ENCODE measurements at places on chromosomes 12 and 14.
A peak's percentile ranks its signal among the peaks of the same experiment; 100 is the strongest.

DNA sequence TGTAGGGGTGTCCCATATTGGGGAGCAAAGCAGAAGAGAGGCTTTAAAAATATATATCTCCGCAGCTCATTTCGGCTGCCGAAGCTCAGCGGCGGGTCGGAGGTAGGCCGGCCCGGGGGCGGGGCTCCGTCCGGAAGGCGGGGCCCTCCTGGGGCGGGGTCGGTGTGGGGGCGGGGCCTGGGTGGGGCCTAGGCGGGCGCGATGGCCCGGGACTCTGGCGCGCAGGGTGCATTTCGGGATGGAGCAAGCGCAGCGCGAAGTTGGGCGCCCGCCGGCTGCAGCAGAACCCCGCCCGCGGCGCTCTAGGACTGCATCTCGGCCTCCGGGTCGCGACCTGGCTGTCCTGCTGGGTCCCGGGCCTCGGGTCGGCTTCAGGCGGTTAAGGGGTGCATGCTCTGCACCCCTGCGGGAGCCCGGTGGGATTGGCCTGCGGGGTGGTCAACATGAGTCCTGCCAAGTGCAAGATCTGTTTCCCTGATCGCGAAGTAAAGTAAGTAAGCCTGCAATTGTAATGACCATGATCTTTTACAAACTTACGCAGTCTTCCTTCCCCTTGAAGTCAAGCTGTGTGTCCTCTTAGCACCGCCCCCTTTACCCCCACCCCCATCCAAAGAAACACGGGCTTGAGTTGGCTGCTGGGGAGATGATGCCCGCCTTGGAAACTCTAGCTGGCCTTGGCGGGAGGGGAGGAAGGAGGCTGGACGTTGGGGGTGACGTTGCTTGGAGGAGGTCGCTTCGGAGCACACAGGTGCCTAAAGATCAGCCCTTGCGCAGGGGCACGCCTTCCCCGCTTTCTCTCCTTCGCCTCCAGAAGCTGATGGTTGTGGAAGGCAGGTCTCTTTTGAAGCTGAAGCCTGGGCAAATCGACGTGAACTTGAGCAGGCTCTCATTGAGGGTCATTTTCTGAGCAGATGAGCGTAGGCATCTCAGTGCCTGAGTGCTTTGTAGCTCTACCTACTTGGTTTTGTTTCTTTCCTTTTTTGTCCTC, 38.4 kb downstream of the ACACB start:
- DNase-seq = peak; percentile 93

- DNase-seq = peak; percentile 96
These were observed at the start of gene TCP11L2 for GRCh38 chr12:106302401-106303201. Gene TCP11L2 (plus strand): TSS chr12:106302733. CDS start chr12:106311076, 8,343 bp downstream.

DNA sequence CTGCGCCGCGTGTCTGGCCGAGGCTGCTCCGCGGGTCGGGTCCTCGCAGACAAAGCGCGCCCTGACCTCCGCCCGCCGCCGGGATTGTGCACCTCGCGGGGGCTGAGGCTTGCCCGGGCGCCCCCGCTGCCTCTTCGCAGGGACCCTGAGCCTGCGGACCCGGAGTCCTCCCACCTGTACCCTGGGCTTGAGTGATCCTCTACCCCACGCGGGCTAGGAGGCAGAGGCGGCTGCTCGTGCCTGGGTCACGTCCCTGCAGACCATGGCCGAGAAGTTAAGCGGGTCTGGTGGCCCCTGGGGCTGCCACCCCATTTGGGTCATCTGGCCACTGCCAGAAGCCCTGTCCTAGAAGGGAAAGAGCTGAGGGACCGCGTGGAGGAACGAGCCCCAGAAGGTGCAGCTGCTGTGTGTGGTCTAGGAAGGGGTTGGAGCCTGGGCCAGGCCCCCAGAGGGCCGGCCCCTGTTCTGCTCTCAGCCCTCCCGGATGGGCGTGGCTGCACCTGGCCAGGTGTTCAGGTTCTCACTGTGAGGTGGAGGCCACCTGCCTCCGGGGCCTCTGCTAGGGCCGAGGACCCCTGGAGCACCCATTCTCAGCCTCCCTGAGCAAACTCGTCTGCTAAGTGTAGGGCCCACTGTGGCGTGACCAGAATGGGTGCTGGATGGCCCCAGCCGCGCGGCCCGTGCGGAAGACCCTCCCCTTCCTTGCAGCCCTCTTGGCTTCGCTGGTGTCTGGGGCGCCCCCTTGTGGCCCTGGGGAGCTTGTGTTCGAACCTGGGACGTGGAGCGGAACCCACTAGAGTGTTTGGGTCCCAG, 49.6 kb downstream of the LRCOL1 start:
- no peak for DNase-seq

DNA sequence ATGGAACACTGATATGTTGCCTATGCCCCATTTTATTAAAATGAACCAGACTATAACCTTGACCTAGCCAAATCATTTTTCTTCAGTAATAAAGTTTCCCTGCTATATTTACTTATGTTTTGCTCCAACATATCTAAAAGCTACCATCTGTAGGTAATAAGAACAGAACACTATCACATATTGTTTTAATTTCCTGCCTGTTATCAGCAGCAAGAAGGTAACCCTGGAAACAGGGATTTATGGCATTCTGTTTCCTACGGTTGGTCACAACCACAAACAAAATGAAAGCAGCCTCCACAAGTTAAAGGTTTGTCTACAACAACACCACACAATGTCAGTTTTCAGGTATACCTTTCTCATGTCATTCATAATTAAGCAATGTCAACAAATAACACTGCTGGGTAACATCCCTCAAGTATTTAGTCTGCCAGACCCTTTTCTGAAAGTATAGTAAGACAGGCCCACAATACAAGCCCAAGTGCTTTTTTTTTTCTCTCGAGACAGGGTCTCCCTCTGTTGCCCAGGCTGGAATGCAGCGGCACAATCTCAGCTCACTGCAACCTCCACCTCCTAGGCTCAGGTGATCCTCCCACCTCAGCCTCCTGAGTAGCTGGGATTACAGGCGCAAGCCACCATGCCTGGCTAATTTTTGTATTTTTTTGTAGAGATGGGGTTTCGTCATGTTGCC, 25.5 kb downstream of the GCH1 start:
- DNase-seq = no peak

DNA sequence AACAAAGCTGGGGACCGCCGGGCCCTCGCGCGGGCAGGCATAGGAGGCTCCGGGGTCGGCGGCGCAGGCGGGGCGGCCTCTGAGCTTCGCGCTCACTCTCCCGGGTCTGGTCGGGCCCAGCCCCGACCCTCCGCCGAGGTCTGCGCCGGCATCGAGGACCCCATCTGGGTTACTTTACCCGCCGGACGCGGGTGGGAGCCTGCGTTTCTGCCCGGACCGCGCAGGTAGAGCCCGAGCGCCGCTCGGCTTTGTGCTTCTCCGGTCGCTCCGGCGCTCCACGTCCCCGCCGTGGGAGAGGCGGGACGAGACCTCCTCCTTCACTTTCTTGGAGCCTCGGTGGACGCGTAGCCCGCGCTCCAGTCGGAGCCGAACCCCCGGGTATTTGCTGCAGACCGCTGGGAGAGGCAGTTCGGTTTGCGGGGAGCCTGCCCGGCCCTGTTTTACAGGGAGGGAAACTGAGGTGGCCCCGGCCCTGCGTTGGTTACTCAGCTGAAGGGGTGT, 63.2 kb downstream of the FBXL14 start:
- no peak for DNase-seq

DNA sequence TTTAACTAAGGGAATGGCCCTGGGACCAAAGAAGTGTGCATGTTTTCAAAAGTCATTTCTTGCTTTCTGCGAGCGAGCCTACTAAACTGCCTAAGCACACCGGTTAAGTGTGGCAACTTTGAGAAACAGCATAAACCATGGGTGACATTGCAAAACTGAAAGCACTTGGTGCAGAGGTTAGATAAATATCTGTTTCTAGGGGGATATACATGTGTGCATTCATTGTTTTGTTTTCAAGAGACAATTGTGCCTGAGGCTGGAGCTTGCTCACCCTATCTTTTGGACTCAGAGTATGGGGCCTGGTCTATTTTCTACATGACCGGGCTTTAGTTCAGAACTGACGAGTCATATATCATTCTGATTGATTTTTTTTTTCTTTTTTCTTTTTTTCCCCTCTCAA, 923.4 kb downstream of the NRXN3 start:
- DNase-seq = no peak
